Activated naive CD4-positive, alpha-beta T cell (primary cell): ENCODE measurements at places on chromosomes 7 and 10.

DNA sequence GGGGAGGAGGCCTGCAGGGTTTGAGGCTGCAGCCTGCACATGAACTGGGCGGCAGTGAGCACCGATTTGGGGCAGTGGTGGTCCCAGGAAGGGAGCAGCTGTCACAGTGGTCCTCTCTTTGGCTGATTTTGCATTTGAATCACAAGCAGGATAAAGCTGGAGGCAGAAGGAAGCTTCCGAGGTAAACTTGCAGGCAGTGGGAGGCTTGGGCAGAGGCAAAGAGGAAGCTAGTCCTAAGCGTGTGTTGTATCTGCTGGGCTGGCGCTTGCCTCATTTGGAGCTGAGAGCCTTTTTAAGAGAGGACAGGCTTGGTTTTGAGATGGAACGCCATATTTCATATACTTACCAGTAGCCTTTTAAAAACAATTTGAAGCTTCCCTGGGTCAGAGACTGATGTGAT, 177.2 kb upstream of the PODXL start:
- no peak for DNase-seq

DNA sequence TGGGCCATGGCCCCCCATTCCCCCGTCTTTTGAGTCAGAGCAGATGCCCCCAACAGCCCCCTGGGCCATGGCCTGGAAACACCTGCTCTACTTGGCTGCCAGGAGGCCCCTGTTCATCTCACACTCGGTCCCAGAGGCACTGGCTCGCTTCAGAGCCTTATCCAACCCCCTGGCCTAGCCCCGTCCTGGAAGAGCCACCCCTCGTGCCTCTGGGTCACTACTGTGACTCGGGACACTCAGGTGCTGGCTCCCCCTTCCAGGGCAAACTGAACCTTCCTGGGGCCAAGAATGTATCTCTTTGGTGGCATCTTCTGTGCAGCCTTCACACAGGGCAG, 7.0 kb downstream of the POLR2J start:
- no peak for DNase-seq

DNA sequence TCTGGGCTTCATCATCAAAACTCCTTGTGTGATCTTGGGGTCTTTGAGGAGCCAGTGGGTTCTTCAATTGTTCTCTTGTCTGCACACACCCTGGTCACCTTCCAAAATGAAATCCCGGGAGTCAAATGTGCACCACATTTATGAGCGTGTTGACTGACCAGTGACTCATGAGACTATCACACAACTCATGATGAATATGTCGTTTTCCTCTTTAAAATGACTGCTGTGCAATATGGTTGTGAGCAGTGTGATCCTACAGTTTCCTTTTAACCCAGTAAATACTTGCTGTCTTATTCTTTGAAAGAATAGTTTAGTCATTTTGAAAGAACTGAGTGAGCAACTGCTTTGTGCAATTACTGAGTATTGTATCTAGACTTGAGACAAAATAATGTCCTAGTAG, 149.2 kb downstream of the DYNC1I1 start:
- no peak for DNase-seq

- no peak for DNase-seq
Measured at GRCh38 chr10:37035853-37036252, 89.5 kb upstream of the ANKRD30A start.

DNA sequence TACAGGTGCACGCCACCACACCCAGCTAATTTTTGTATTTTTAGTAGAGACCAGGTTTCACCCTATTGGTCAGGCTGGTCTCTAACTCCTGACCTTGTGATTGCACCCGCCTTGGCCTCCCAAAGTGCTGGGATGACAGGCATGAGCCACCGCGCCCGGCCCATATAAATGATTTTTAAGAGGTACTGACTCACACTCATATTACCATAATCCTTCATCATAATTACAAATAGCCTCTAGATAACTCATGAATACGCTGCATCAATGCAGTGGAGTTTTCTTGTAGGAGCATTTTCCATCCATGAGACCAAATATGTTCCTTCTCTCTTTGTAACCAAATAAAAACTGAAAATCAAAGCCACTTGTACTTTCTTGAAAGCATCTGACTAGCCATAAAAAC, 193.3 kb downstream of the GRM8 start:
- no peak for DNase-seq

DNA sequence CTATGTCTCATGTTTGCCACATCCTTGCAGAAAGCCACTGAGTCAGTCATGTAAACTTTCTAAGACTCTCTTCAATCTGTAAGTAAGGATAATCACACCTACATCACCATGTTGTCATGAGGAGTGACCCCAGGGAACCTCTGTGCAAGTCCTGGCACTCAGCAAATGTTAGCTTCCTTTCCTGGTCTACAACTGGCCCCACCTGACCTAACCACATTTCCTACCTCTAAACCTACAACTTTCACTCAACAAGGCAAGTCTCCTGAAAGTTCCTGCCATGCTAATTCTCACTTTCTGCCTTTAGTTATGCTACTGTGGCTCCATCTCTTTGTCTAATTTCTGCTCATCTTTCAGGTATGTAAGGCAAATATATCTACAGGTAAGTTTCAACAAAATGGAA, 72.3 kb upstream of the SEM1 start:
- no peak for DNase-seq

- DNase-seq, result no peak
Measured at GRCh38 chr10:35398355-35398754, 62.0 kb downstream of the CCNY start.

GRCh38 chr7:156778668-156779067, 114.3 kb downstream of the LMBR1 start:
- no peak for DNase-seq

GRCh38 chr7:33195264-33195663, 65.9 kb downstream of the BBS9 start:
- DNase-seq, result no peak

- DNase-seq, result no peak
Measured at GRCh38 chr7:156080596-156080995, 268.3 kb upstream of the SHH start.

DNA sequence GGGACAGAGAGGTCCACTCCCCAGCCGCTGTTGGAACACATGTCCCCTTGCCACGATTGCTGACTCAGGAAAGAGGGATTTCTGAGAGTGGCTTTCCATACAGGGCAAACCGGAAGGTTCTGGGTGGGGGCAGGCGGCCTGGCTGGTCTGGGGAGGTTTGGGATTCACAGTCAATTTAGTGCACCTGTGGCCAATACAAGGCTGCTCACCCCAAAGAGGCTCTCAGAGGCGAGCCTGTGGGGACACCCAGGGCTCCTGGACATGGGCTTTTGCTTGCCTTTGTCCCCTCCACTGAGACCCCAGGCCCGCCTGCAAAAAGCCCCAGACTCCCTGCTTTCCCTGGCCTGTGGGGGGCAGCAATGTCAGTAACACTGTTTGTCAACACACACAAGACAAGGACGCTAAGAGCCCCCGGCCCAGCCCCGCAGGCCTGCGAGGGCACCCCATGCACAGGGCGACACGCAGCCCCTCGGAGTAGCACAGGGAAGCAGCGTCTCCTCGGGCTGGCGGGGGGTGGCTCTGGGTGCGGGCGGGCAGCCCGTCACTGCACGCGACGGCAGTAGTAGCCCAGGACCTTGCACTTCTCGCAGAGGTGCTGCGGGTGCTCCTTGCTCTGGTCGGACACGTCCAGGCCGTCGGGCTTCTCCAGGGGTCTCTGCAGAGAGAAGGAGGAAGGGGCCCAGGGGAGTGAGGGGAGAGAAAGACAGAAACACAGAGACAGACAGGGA, 38.7 kb downstream of the PPIF start:
- no peak for DNase-seq

GRCh38 chr7:6320791-6321190, 48.4 kb upstream of the CYTH3 start:
- DNase-seq, result no peak

- no peak for DNase-seq
Measured at GRCh38 chr7:140174217-140174616, 2.6 kb downstream of the KDM7A start.

DNA sequence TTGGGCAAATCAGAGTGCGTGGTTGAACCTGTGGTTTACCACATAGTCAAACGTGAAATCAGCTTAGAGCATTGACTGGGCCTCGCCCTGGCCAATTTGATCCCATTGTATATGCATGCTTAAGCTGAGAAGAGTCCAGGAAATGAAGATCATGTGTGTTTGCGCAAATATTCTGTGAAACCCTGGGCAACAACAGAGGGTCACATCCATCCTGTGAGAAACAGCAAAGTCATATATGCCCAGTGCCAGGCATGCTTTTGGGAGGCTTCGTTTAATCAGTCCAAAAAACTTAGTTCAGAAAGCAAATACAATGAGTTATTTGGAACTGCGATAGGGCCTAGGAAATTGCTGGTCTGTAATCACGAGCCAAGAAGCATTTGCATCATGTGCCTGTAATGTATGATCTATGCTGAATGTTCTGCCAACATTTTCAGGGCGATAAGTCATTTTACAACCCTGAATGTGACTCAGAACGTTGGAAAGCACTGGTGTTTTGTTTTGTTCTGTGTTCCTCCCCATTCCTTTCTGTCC, 412.1 kb upstream of the CELF2 start:
- DNase-seq, result no peak

- no peak for DNase-seq
Measured at GRCh38 chr7:2475678-2476015, 551 bp downstream of the GRIFIN start.

DNA sequence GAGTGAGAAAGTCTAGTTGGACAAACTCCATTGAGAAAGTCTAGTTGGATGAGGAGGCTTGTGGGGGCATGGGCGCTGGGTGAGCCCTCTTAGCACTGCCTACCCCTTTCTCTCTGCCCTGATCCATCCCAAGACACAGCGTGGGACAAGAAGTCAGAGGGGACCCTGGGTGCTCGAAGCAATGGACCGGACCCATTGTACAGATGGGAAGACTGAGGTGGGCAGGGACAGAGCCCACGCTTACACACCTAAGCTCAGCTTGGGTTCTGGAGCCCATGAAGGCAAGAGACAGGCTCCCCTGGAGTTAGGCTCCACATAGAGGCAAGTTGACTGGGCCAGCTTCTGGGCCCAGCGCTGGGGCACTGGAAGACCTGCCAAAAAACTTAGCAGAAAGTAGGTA, 126.8 kb upstream of the TNRC18 start:
- DNase-seq, result no peak

DNA sequence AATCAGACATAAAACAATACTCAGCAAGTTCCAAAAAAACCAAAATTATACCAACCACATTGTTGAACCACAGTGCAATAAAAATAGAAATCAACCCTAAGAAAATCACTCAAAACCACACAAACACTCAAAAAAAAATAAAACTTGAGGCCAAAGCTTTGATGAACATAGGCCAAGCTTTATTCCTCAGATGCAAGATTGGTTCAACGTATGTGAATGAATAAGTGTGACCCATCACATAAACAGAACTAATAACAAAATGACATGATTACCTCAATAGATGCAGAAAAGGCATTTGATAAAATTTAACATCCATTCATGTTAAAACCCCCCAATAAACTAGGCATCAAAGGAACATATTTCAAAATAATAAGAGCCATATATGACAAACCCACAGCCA, 506.1 kb upstream of the FZD8 start:
- no peak for DNase-seq

GRCh38 chr7:101624246-101625001, 4.7 kb downstream of the MYL10 start:
- no peak for DNase-seq

GRCh38 chr10:130546841-130547240, 410.6 kb downstream of the GLRX3 start:
- no peak for DNase-seq

DNA sequence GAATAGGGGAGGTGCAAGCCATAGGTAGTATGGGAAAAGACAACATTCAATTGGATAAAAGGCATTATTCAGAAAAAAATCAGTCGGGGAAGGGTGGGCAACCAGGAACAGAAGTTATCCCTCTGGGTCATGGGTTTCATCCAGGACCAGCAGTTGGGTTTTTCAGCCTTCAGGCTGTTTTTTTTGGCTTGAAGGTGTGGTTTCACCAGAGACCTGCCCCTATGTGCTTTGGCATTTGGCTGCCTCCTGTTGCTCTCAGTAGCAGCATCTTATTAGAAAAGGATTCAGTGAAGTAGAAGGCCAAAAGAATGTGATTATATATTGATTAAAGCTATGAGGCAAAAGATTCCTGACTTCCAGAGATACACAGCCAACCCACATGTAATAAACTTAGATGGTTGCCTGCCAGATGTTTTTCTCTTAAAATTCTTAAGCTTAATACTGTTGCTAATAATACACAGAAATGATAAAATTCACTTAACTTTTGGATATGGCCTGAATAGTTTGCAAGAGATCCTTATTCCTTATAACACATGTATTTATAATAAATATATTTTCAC, 251.7 kb upstream of the CSTF2T start:
- DNase-seq, result no peak

- no peak for DNase-seq
Measured at GRCh38 chr7:13042605-13043236, 355.3 kb downstream of the ARL4A start.

GRCh38 chr10:48789486-48790456, 105.1 kb downstream of the WDFY4 start:
- DNase-seq, result no peak

- no peak for DNase-seq
Measured at GRCh38 chr7:13991791-13992595, 2.5 kb upstream of the ETV1 start.

GRCh38 chr10:25308278-25308677, 133.5 kb downstream of the GPR158 start:
- no peak for DNase-seq

GRCh38 chr7:20330928-20331909, 519 bp downstream of the ITGB8 start:
- no peak for DNase-seq

DNA sequence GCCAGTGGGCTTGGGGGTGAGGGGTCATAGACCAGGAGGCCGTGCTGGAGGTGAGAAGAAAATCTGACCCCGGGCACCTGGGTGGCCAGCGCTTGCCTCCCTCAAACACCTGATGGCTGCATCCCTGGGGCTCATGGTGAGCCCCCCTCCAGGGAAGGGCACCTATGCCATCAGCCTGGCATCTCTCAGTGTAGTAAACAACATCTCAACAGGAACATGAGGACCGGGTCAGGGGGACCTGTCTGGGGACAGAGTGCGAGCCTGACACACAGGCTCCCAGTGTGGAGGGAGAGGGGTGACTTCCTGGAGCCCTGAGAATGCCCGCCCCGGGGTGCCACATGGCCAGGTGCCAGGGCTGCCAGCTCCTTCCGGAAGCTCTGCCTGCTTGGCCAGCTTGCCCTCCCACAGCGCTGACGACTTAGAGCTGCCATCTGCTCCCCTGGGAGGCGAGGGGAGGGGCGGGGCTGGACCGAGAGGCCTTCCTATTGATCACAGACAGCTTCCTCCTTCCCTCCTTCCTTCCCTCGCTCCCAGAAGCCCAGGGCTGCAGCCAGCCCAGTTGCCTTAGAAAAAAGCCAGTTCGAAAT, 12.3 kb downstream of the STX1A start:
- peak; percentile 31 for DNase-seq

- no peak for DNase-seq
Measured at GRCh38 chr10:80938903-80939302, 401.2 kb downstream of the SH2D4B start.

DNA sequence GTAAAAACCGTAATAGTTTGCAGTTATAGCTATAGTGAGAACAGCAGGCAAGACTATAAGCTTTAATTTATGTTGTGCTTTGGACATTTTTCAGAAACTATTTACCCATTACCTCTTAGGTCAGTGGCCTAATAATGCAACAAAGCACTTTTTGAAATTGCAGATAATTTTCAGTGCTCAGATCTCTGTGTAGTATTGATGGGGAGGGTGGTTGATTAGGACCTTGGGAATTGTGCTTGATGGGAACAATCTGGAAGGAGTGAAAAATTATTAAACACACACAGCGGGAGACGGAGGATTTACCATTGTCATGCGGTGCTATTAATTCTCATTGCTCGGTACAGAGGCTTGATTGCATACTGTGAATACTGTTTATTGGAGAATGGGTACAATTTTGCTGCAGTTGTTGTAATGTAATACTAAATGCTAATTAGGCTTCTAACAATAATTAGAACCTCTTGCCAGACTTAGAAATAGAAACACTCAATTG, 304.8 kb downstream of the LRMDA start:
- no peak for DNase-seq
